ENCODE measurements at places on chromosomes 2 and 18. TPM values are rescaled to one million over a fixed set of nuclear protein-coding genes. Genes with fewer than 3 reads are reported as not detected.

GRCh38 chr2:150303281-150303680, 184.2 kb downstream of the RND3 start:
- no peak for DNase-seq

DNA sequence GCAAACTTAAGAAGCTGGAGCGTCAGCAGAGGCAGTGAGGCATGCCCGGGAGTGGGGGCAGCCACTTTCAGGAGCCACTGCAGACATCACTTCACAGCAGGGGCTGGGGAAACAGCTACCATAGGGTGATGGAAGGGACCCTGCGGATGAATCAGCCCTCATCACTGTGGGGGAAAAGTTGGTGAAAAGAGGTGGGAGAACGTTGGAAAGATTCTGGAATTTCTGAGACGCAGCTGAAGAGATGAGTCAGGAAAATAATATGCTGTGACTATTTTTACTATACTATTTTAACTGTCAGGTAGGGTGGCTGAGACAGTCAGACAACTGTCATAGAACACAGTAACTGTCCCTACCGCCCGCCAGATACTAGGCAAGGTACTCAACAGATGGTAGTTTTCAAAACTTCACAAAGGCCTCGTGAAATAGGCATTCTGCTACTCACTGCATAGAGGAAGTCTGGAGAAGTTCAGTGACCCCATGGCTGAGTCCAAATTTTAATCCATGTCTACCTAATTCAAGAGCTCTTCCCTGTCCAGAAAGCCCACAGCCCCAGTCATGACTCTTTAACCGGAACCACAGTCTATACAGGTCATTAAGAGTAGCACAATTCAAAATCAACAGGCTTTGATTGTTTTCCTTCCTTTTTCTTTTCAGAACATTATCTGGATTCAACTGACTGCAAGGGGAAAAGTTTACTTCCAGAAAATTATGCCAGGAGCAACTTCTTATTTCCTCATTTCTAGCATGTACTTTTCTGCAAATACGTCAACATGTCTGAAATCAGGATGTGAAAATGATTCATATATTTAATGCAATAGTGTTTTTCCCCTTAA, 39.3 kb upstream of the EPB41L3 start:
- no peak for DNase-seq

GRCh38 chr18:44568986-44569385, 111.7 kb upstream of the SETBP1 start:
- DNase-seq: no peak

- no peak for DNase-seq
Measured at GRCh38 chr2:29987146-29987545, 65.8 kb upstream of the ALK start.

GRCh38 chr2:47054036-47054555, 101.0 kb downstream of the STPG4 start:
- DNase-seq: no peak

GRCh38 chr2:180699657-180700361, 280.6 kb upstream of the UBE2E3 start:
- DNase-seq: no peak

GRCh38 chr2:54904836-54905235, 145.4 kb downstream of the RTN4 start:
- no peak for DNase-seq

ATP9B gene
- total RNA-seq: 16.9 TPM

C2orf78 gene
- total RNA-seq: not detected
